EL (cell line): ENCODE measurements at places on chromosomes 12 and 14.

DNA sequence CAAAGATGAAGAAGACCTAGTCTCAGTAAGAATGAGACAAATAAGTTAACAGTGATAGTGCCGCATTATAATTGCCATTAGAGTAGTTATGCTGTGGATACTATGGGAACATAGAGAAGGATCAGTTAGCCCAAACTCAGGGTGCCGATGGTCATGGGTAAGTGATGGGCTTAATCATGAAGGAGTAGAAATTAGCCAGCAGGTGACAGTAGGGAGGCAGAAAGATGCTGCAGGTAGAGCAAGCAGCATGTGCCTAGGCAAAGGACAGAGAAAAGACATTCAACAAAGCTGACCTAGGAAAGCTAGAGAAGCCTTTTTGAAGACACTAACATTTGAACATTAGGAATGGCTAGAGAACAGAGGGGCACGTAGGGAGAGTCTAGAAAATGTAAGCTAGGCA lies 30.6 kb upstream of the PTPRQ start:
- no peak for DNase-seq

- DNase-seq: no peak
These were observed 157.4 kb downstream of the RGS6 start for GRCh38 chr14:72089625-72090024.

DNA sequence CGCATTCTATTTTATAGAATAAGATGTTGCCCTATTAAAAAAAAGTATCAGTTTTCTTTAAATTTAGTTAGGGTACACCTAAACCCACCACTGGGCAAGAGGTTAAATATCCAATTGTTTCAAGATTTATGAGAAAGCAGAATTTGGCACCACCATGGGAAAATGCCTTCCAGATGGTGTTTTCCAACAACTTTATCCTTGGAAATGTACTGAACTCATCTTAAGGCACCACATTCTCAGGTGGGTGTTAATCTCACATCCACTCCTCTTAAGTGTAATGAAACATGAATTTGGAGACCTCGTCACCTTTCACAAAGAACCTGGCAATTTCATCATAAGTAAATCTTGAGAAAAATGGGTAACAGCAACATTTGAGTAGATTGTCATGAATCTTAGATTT lies 13.1 kb downstream of the CBX5 start:
- no peak for DNase-seq

GRCh38 chr14:69682136-69682535 lies 70.7 kb downstream of the SUSD6 start:
- no peak for DNase-seq

GRCh38 chr12:66905201-66905600 lies 226.3 kb upstream of the GRIP1 start:
- DNase-seq: no peak

- DNase-seq: peak; percentile 52
These were observed 7.1 kb downstream of the RNASE7 start for GRCh38 chr14:21049271-21049673.

DNA sequence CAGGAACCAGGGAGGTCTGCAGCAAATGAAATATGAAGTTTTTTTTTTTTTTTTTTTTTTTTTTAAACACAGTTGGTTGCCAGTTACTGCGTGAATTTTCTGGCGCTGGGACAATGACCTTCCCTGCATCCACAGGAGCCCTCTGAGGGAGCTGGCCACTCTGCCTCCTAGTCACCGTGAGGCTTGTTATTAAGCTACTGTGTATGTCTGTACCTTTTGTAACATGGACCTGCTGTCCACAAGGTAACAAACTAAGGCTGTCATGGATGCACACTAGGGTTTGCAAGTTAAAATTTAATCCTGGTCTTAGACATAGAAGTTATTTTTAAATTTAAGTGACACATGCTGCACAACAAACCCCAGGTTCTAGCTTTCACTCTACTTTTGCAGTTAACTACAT lies 211.0 kb downstream of the SSPN start:
- DNase-seq: no peak

DNA sequence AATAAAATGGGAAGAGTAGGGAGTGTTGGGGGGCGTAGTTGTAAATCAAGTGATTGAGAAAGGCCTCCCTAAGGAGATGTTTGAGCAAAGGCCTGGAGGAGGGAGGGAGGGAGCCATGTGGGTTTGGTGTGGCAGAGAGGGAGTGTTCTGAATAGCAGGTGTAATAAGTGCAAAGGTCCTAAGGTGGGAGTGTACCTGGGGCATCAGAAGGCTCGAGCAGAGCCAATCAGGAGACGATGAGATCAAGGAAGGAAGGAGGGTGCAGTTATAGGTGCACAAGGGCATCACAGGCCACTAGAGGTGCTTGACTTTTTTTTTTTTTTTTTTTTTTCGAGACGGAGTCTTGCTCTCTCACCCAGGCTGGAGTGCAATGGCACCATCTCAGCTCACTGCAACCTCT lies 77.9 kb upstream of the PLXNC1 start:
- no peak for DNase-seq

DNA sequence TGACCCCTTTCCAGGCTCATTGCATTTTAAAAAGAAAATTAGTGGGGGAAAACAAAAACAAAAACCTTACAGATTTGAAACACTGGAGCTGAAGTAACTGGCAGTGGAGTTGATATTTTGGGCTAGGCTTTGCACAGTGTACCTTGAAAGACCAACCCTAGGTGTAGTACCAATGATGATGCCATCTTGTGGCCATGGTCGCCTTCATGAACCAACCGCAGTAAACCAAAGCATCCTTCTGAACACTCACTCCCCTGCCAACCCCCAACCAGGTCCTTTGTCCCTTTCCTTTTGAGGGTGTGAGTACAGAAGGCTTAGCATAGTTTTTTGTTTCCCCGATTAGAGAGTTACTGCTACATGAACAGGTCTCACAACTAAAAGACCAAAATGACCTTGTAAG lies 5.9 kb downstream of the TOMM20L start:
- DNase-seq: no peak

DNA sequence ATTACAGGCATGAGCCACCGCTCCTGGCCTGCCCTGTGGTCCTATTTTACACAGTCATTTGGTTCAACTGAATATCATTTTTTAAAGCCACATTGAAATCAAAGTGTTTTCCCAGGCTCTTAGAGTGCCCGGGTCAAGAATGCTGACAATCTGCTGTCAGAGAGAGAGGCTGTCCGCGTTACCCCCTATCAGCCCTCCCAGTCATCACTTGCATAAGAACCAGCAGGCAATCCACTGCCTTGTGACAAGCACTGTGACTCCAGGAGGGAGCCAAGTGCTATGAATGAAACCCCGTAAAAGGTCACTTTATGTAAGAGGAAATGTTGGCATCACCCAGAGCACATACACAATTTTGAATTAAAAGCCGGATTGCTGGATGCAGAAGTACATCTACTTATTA lies 13.5 kb downstream of the PHLDA1 start:
- no peak for DNase-seq

- DNase-seq: peak; percentile 23
These were observed 744 bp downstream of the ATP5MC2 start for GRCh38 chr12:53674977-53675700.

DNA sequence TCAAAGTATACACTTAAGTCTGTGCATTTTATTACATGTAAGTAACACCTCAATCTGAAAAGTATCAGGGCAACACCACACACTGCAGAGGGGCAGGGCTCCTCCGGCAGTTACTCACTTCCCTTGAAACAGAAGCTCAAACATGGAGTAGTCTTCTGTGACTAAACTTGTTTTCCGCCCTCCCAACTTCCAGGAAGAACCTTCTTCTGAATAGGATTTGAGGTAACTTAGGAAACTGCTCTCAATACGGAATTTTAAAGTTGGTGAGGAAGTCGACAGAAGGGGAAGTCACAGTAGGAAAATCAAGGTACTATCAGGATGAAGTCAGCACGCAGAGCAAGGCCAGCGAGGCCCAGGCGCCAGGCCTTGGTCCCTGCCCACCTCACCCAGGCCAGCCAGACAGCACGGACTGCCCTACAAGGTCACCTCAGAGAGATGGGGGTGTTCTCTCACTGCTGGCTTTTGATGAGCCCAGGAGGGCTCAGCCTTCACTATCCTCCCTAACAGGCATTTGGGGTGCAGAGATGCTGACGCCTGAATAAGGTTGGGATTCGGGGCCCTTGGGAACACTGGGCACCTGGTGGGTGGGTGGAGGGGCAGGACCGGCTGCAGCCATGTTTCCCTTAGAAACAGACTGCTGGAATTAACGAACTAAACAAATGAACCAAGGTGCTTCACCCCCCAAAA lies 5.8 kb downstream of the ANKRD9 start:
- no peak for DNase-seq

DNA sequence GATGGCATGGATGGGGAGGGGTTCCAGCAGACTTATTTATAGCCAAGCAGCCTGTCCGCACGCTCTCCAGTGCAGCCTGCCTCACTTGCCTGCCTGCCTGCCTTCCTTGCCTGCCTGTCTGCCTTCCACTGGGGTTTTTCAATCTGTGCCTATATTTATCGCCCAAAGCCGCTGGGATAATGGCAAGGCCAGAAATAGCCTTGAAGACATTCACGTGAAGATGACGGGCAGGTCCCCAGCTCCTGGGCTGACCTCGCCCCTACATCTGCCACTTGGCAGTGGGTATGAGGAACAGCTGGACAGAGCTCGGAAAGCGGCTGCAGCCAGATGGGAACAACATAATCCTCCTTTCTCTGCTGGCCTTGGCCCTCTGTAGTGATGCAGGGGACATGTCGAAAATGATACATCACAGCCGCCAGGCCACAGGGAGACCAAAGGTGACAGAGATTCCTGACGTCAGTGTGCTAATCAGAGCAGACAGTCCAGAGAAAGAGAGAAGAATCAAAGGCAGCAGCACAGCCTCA lies 53.3 kb downstream of the PITPNM2 start:
- DNase-seq: no peak

- peak; percentile 43 for DNase-seq
These were observed 63.2 kb upstream of the RFX4 start for GRCh38 chr12:106519607-106520021.

DNA sequence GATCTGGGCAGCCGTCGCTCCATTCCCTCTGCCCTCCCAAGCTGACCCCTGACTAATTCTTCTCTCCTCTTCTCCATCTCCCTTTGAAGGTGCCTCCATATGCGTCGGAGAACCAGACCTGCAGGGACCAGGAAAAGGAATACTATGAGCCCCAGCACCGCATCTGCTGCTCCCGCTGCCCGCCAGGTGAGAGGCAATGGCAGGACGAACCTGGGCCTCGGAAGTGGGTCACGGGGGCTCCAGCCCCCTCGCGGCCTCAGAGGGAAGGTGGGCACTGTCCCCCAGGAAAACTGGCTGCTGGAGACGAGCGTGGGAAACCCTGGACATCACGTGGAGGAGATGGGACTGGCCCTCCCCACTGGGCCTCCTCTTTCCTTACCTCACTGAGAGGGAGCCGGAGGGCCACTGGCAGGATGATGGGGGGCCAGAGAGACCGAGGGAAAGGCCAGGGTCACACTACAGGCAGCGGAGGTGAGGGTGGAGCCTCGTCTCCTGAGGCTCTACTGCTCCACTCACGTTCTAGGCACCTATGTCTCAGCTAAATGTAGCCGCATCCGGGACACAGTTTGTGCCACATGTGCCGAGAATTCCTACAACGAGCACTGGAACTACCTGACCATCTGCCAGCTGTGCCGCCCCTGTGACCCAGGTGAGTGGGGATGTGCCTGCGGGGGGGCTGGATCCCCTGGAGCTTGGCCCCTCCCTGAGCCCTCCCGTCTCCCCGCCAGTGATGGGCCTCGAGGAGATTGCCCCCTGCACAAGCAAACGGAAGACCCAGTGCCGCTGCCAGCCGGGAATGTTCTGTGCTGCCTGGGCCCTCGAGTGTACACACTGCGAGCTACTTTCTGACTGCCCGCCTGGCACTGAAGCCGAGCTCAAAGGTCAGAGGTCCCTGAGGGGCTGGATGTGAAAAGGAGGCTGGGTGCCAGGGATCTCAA lies 806 bp downstream of the LTBR start:
- no peak for DNase-seq

DNA sequence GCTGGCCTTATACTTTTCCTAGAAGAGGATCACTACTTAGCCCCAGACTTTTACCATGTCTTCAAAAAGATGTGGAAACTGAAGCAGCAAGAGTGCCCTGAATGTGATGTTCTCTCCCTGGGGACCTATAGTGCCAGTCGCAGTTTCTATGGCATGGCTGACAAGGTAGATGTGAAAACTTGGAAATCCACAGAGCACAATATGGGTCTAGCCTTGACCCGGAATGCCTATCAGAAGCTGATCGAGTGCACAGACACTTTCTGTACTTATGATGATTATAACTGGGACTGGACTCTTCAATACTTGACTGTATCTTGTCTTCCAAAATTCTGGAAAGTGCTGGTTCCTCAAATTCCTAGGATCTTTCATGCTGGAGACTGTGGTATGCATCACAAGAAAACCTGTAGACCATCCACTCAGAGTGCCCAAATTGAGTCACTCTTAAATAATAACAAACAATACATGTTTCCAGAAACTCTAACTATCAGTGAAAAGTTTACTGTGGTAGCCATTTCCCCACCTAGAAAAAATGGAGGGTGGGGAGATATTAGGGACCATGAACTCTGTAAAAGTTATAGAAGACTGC lies 1.5 kb downstream of the MGAT2 start:
- DNase-seq: peak; percentile 38

DNA sequence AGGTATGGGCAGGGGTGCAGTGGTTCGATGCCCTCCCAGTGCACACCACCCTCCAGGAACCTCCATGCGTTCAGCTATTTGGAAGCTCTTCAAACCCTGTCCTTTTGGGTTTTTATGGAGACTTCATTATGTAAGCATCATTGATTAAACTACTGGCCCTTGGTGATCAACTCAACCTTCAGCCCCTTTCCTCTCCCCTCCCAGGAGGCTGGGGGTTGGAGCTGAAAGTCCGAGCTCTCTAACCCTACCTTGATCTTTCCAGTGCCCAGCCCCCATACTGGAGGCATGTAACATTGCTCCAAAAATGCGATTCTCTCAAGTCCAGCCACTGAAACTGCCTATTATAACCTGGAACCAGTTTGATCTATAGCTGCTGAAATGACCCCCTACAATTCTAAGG lies 188.1 kb downstream of the IPO8 start:
- DNase-seq: no peak

GRCh38 chr14:31090883-31091764 lies 64.9 kb upstream of the STRN3 start:
- peak; percentile 84 for DNase-seq

- peak; percentile 52 for DNase-seq
These were observed 174.9 kb downstream of the BCAT1 start for GRCh38 chr12:24773996-24774395.

- peak; percentile 26 for DNase-seq
These were observed 156.0 kb downstream of the SAMD4A start for GRCh38 chr14:54722791-54723432.

- no peak for DNase-seq
These were observed 130.7 kb downstream of the ETNK1 start for GRCh38 chr12:22755629-22756028.
